ENCODE measurements at places on chromosomes 3 and 15.
A peak's percentile ranks its signal among the peaks of the same experiment; 100 is the strongest.

DNA sequence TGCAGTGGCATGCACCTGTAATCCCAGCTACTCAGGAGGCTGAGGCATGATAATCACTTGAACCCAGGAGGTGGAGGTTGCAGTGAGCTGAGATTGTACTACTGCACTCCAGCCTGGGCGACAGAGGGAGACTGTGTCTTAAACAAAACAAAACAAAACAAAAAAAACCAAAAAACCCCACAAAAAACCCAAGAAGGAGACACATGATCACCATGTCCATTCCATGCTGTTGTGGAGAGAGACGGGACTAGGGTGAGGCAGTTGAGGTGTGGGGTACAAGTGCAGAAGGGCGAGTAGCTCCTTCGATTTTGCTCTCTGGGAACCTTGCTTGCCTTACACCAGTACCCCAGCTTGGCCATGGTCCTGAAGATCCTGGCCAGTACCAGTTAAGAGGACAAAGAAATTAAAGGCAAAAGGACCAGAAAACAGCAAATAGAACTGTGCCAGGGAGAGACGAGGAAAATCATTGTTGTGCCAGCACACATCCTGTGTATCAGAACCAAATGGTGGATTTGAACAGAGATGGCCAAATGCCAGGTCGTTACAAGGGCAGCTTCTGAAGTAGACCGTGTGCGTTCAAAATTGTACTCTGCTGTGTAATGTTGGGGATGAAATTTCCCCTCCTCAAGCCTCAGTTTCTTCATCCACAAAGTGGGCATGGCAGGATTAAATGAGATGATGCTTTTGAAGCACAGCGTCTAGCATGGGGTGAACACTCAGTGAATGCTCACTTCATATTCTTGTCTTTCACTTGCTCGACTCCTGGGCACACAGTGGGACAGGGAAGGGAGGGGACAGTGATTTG is 42.9 kb upstream of the CTSH start:
- no peak for DNase-seq

DNA sequence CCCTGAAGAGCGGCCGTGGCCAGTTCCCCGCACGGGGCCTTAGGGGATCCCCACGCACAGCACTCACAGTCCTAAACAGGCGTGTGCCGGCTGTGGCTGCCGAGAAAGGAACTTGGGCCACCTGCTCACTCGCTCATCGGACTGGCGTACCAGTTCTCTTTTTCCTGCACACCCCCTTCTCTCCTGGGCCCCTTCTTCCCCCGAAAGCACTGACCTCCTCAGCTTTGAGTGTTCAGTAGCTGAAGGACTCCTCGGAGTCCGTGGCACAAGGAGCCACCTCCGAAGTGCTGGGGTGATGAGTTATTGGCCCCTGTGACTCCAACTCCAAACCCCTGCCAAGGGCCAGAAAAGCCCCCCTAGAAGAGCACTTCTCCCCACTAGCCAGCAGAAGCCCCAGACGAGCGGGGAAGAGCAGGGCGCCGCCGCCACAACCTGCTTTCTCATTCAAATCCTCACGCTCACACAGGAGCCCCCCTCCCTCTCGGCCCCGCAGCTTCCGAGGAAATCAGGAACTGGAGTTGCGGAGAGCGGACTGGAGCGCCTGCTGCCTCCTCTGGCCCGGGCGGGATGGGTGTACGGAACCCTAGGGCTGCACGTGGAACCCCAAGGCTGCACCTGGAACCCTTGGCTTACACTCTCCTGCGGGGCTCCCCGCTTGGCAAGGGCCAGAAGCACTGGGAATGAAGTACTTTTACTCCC is at the start of gene PLCH1:
Gene PLCH1, minus strand, starts transcription at position 446 of the 699 bp plus-strand sequence. CDS start 40,847 bp downstream, outside the sequence.
- DNase-seq, result peak; percentile 56

DNA sequence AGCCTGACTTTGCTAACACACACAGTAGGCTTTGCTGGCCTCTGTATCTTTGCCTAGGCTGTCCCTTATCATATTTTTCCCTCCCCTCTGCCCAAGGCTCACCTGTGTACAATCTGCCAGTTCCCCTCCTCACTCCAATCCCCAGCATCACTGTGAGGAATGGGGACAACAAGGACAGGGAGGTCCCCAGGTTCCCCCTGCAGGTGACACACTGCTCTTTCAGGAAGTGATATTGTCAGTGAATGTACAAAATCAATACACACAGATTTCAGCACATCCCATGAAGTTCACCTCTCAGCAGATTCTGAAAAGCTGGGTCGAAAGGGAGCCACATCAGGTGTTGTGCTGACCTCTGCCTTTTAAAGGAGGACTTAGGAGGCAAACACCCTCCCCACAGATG is 177.5 kb downstream of the RAB11A start:
- no peak for DNase-seq

GRCh38 chr3:140273542-140274195 is 338.7 kb downstream of the CLSTN2 start:
- no peak for DNase-seq

DNA sequence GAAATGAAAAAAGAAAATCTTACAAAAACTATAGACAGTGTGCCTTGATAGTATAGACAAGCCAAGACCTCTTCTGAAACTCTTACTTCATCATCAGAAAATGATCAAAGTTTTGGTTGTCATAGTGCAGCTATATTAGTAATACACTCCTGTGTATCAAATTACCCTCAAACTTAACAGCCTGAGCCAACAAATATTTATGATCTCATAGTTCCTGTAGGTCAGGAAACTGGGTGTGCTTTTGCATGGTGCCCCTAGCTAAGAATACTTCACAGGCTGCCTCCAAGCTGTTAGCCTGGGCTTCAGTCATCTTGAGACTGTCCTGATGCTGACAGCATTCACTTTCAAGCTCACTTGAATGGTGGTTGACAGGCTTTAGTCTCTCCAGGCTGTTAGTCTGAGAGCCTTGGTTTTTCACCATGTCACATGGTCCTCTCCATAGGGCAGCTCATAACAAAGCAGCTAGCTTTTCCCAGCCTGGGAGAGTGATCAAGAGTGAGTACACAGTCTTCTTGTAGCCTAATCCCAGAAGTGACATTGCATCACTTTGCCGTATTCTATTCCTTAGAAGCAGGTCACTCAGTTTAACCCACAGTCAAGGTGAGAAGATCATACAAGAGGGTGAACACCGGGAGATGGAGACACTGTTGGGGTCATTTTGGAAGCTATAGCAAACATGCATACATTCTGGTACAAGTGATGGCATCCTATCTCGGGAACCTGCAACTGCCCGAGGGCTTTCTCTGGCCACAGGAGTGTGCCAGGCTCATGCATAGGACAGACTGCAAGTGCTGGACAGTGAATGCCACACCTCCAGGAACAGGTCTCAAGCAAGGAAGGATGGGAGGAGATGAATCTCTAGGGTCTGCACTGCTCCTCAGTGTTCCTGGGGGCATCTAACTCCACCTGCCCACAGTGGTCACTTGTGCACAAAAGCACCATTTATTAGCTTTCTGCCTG is 173.4 kb upstream of the CADPS start:
- DNase-seq, result no peak

GRCh38 chr3:58434990-58435389 is 1.4 kb upstream of the PDHB start:
- no peak for DNase-seq

DNA sequence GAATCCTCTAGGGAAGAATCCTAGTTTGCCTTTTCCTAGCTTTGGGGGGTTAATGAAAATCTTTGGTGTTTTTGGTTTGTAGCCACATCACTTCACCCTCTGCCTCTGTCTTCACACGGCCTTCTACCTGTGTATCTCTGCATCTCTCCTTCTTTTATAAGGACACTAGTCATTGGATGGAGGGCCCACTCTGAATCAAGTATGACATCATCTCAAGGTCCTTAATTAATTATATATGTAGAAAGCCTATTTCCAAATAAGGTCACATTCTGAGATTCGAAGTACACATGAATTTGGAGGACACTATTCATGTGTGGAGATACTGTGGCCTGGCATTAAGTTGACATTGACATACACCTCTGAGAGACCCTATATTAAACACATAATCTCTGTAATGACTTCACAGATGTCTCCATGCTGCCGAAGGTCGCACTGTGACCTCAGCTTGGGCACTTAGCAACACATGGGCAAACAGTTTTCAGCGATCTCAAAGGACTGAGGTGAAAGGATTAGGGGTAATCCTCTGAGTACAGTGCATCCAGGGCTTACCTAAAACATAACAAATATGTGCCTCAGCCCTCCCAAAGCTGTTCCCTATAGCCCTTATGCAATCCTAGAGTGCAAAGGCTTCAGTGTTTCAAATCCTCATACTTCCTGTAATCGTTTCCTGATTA is 446.0 kb downstream of the FGF12 start:
- DNase-seq, result no peak

GRCh38 chr3:83063446-83063845 is 1302.0 kb upstream of the GBE1 start:
- DNase-seq, result no peak

DNA sequence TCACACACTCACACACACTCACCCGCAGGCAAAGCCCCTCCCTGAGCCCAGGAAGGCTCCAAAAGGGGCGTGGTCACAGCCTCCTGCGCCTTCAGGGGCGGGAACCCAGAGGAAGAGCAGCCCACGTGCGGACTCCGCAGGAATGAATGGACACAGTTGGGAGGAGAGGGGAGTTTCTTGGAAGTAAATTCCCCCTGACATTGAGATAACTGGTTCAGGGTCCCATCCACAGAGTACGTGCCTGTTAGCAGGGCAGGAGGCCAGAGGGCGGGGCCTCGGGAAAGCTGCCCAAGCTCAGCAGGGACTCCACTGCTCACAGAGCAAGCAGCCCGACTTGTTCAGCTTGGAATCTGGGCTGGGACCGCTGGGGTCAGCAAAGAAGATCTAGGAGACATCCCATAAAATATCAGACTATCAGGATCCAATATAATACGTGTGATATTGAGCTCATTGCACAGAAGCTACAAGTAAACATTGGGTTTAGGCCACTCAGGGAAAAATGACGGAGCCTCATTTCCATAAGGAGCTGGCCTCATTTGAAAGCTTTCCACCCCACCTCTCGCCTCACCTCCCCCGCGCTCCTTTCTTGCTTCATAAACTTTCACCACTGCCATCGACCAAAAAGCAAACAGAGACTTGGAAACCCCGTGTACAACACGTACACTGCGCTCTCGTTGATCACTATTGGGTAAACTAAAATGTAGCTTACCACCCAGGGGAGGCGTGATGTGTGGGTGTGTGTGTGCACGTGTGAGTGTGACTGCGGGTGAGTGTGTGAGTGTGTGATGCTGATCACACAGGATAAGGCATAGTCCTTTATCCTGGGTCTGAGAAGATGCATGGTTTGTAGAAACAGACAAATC is 36.0 kb downstream of the TM2D3 start:
- peak; percentile 24 for DNase-seq

- no peak for DNase-seq
Measured at GRCh38 chr3:112319516-112320276, 13.3 kb upstream of the CD200 start.

DNA sequence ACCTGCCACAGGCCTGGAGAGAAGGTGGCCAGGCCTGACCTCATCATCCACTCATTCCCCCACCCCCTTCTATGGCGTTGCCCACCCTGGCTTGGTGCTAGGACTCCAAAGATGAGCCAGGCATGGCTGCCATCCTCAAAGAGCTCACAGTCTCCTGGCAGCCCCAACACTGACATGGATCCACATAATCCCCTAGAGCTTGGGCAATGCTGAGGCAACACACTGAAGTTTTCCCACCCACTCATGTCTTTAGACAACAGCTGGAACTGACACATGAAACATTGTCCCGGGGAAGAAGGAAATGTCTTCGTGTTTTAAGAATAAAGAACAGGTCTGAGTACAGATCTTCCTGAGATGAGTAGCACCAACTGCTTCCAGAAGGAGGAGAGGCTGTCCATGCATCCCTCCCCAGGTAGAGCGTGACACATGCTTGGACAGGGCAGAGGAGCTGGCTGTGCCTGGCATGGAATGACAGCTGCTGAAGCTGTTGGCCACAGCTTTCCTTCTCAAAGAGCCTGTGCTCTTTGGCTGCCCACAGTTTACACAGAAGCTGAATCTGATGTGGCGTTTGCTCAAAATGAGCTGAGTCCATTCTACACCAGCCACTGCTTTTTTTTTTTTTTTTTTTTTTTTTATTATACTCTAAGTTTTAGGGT is 70.1 kb downstream of the HOMER2 start:
- DNase-seq, result no peak

DNA sequence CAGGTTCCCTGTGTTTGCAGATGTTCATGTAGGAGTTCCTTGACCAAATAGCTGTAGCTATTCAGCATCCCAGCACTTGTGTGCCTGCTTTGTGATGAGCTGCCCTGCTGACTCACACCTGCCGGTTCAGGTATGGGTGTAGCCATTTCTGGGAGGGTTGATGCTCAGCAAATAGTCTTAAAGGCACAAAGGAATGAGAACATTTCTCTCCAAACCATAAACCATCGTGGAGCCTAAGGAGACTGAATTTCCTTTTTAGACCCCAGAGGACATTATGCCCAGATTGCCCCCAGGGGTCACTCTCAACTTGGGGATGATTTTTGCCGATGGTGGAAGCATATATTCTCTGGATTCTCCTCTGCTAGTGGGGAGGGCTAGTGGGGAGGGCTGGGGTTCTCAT is 80.6 kb downstream of the ADAMTSL3 start:
- DNase-seq, result no peak

- no peak for DNase-seq
Measured at GRCh38 chr15:66783725-66784124, 81.7 kb downstream of the SMAD6 start.

GRCh38 chr3:54970895-54971294 is 43.0 kb upstream of the LRTM1 start:
- DNase-seq, result no peak

GRCh38 chr15:73598530-73599160 is 34.5 kb downstream of the NPTN start:
- DNase-seq, result no peak

DNA sequence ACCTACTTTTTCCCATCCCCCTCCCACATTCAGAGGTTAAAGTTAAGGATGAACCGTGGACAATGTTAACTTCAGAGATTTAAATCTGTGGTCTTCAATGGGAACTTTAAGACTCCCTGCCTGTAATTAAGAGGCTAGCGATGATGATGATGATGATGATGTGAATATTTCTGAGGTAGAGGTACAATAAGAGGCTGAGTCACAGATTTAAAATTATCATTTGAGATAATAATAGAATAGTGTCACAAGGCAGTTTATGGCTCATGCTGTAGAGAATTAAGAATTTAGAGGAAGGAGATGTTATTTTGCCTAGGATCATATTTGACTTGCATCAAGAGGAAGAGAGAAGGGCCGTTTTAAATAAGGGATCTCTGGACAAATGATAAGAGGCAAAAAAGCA is 146.2 kb downstream of the BBX start:
- no peak for DNase-seq

DNA sequence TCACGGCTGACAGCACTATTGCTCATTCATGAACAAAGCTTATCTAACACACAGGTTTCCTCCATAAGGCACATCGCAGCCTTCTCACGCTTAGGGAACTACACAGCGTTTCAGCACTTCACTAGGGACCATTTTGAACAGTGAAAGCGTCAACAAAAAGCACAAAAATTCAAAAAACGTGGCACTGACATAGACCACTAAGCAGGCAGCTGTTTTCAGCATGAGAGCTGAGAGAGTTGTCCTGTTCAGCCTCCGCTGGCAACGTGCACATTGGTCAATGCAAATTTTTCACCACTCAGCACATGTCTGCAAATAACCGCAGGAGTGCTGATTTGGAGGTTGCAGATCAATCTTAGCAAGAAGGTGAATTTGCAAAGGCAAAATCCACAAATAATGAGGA is 109.2 kb downstream of the LRRK1 start:
- DNase-seq, result no peak

- DNase-seq, result no peak
Measured at GRCh38 chr3:114904633-114905032, 242.5 kb downstream of the ZBTB20 start.

- no peak for DNase-seq
Measured at GRCh38 chr15:23415321-23415865, 31.6 kb downstream of the GOLGA6L2 start.

Measured in globus pallidus (tissue), 1 donor.